ENCODE measurements at places on chromosomes 13 and 19. TPM values are rescaled to one million over a fixed set of nuclear protein-coding genes. Genes with fewer than 3 reads are reported as not detected.

TYROBP gene
- total RNA-seq: not detected

GRCh38 chr13:91375116-91375729 is 23.2 kb upstream of the GPC5 start:
- no peak for DNase-seq

UBE2L5 gene
- total RNA-seq: not detected

DNA sequence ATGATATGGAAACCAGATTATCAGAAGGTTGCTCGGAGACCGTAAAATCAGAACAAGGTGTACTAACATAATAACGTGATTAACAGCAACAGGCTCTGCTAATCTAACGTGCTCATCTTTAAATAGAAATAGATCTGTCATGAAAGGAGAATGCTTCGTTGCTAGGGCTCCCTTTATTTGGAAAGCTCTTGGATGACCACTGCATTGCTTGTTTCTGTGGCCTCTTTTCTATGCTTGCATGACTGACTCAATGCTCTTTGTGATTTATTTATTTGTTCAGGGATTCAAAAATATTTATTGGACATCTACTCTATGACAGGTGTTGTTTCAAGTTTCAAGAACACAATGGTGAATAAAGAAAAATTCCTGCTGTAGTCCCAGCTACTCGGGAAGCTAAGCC is 22.3 kb upstream of the ZDHHC20 start:
- DNase-seq: peak; percentile 38

- no peak for DNase-seq
Observed at GRCh38 chr13:49802426-49802825, 9.9 kb upstream of the KPNA3 start.

GRCh38 chr13:23992781-23993679 is 95.7 kb upstream of the C1QTNF9B start:
- DNase-seq: no peak

DLL3 gene
- total RNA-seq: 0.32 TPM

MTUS2 gene
- total RNA-seq: not detected

APC2 gene
- 0.16 TPM for total RNA-seq

DNA sequence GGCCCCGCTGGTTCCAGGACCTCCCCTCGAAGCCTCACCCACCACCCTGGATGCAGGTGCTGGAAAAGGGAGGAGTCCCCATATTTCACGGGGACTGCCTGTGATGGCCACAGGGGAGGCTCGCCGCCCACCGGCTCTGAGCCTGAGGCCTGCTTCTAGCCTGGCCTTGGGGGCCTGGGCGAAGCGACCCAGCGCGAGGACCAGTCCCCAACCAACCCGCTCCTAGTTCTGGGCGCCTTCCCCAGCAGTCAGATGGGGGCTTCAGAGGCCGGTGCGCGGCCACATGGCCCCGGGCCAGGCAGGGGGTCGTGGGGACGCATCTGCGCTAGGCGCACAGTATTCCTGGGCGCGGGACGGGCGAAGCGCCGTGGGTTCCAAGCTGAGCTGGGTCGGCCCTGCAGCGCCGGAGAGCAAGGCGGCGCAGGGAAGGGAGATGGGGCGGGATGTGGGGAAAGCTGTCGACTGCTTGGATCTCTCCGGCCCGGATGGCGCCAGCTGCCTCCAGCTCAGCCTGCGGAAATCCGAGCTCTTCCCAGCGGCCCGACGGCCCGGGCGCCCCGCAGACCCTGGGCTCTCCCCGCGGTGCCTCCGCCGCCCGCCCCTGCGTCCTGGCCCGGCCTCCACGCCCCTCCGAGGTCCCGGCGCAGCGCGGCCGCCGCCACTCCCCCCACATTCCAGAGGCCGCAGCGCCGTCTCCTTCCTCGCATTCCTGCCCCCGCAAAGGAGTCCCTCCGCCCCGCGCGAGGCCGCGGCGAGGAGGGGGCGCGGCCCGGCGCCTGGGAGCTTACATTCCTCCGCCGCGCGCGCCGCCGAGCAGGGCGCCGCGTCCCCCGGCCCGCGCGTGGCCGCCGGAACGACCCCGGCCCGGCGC is at the start of gene WTIP:
TSS of gene WTIP (plus strand) at position 788 of the 871 bp plus-strand sequence. CDS start 217 bp downstream, outside the sequence.
- peak; percentile 67 for DNase-seq

DNA sequence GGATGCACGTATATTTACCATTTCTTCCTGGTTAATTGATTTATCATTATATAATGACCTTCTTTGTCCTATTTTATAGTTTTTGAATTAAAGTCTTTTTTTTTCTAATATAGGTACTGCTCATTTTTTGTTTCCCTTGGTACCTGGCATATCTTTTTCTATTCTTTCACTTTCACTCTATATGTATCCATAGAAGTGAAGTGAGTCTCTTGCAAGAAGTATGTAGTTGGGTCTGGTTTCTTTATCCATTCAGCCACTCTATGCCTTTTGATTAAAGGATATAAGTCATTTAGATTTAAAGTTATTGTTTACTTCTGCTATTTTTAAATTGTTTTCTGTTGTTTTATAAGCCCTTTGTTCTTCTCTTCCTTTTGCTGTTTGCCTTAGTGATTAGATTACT is 194.3 kb upstream of the SLITRK6 start:
- DNase-seq: no peak

DNA sequence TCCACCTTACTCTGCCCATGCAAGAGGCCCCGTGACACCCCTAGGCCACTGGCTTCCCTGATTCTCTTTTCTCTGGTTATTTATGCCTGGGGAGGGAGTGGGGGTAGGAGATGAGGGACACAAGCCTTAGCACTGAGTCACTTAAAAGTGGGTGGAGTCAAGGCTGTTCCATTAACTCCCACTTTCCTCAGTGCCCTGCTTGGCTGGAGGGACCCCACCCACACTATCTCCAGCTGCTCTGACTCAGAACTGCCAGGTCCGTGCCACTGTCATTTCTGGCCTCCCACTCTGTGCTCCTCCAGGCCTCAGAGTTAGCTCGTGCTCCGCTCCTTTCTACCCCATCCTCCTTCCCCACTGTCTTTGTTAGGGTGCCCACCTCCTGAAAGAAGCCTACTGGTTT is 113.4 kb upstream of the UQCRFS1 start:
- no peak for DNase-seq

FGF22 gene
- not detected for total RNA-seq

DNA sequence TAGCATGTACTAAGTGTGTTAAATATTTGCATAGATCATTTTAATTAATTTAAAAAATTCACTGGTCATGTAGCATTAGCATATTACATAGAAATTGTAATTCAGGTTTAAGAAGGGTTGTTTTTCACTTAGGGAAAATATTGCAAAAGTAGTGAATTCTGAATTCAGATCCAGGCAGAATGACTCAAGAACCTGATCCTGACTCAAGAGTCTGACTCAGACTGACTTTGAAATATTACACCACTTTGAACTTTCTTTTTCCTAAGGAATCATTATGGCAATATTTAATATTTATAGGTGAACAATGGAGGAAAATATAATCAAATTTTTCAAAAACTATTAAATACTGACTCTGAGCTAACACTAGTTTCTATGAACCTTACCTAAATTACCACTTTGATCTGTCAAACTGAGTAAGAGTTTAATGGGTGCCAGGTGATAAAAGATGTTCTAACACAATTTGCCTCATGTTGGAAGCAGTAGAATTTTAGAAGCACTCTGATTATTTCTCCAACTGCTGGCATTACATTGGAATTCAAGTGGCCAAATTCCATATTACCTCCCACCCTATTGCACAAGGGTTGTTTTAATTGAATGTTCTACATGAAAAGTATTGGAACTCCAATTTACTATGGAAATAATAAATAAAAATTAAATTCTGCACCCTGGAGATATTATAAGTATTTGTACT is 261.6 kb downstream of the SLITRK1 start:
- peak; percentile 23 for DNase-seq

CEACAM7 gene
- total RNA-seq: not detected

- DNase-seq: peak; percentile 79
Observed at GRCh38 chr19:38401148-38401547, 1.7 kb upstream of the FAM98C start.

DNA sequence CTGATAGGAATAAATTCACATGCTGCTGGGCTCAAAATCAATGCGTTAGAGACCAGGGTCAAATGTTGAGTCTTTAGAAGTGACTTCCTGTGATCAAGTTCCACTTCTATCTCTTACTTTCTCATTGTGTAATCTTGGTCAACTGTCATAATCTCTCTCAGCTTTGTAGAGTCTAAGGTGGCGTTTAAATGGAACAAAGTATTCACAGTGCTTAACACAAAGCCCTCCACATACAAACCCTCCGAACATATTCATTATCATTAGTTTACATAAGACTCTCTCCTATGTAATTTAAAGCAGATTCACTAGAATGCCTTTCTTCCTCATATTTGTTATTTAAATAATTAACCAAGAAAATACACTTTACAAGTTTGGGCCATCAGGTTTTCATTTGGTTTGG is 1044.1 kb downstream of the EFNB2 start:
- DNase-seq: no peak

CEACAM1 gene
- total RNA-seq: not detected

DNA sequence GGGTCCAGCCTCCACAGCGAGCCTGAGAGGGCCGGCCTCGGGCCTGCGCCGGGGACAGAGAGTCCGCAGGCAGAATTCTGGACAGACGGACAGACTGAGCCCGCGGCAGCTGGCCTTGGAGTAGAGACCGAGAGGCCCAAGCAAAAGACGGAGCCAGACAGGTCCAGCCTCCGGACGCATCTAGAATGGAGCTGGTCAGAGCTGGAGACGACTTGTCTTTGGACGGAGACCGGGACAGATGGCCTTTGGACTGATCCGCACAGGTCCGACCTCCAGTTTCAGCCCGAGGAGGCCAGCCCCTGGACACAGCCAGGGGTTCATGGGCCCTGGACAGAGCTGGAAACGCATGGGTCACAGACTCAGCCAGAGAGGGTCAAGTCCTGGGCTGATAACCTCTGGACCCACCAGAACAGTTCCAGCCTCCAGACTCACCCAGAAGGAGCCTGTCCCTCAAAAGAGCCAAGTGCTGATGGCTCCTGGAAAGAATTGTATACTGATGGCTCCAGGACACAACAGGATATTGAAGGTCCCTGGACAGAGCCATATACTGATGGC is 490 bp downstream of the ITPKC start:
- DNase-seq: peak; percentile 51

- no peak for DNase-seq
Observed at GRCh38 chr13:28094306-28094705, 6.1 kb downstream of the FLT3 start.

DNA sequence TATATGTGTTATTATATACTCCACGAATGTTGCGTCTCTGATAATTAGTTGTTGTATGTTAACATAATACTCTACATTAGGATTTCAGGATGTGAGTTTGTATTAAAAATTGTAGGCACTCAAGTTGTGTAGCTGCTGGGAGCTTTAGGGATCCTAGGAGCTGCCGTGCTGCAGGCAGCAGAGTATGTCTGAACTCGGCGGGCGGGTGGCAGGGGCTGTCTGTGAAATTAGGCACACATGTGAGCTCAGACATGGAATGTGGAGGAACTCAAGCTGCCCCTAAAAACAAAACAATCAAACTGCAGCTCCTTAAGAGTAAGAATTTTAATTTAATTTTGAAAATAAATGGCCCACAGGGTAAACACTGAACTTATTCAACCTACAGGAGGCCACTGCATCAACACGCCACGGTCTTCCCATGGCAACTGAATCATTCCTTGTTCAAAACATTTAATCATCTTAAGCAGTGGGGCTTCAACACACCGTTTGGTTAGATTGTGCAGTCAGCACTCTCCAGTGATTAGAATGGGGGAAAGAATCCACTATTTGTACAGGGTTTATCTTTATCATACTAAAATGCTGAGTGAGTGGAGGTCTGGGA is 22.7 kb downstream of the SERTM1 start:
- DNase-seq: no peak

DNA sequence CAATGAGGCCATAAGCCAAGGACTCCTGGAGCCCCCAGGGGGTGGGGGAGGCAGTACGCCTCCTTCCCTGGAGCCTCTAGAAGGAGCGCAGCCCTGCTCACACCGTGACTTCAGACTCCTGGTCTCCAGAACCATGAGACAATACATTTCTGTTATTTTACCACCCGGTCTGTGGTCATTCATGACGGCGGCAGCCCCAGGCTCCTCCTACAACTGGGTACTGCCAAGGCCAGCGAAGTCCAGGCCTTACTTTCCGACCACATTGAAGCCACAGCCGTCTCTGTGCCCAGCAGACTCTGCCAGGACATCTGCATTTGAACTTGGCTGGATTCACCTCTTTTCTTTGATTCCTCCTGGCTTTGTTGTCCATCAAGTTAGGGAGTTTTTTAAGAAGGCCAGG is 10.5 kb downstream of the GNG7 start:
- DNase-seq: no peak

ADAT3 gene
- total RNA-seq: 2.9 TPM

DNA sequence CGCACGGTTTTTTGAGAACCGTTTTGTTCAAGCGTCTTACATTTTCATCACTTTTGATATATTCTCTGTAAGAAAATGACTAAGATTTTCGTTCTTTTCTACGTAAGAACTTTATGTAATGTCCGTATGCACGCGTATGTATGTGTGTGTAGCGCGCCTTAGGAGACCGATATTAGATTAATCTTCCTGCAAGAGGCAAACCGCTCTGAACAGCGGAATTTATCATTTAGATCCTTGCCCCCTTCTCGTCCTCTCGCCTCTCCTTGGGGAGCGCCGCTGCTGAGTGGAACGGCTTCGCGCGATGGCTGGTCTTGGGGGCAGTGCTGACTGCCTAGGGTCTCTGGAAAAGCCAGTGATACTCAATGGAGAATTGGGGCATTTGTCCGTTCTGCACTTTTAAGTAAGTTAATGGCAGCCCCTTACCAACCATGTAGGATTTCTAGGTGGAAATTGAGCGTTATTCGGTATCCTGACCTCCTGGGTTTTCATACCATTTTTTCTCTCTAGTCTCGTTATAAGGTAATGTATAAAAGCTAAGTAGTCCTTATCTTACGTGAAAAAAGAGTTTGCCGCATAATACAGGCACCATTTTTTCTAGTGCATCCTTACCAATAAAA is 4.7 kb downstream of the MAB21L1 start:
- no peak for DNase-seq

GRCh38 chr13:75174481-75174880 is 307.5 kb downstream of the TBC1D4 start:
- no peak for DNase-seq

CLDN10 gene
- total RNA-seq: not detected

GRCh38 chr19:53947624-53948023 is 15.1 kb upstream of the CACNG8 start:
- no peak for DNase-seq

DNA sequence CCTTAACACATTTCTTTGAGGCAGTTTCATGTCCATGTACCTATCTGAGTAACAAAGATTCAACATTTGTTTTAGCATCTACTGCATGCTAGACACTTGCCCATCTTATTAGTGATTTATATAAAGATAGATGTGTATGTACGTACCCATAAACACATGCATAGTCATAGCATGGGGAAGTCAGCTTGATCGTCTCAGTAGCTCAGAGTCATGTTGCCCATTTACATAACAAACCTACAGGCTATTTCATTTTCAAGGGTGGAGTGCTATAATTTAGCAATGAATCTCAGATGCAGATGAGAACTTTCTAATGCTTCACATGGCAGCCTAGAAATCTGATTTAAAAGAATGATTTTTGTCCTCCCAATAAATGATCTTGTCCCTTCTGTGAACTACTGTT is 23.5 kb downstream of the FLT1 start:
- DNase-seq: no peak

UBE2S gene
- total RNA-seq: 351 TPM

TMEM272 gene
- total RNA-seq: not detected
